ENCODE measurements at places on chromosomes 12 and 14.

- DNase-seq, result no peak
These were observed 216.3 kb downstream of the SLC6A15 start for GRCh38 chr12:84696281-84696680.

DNA sequence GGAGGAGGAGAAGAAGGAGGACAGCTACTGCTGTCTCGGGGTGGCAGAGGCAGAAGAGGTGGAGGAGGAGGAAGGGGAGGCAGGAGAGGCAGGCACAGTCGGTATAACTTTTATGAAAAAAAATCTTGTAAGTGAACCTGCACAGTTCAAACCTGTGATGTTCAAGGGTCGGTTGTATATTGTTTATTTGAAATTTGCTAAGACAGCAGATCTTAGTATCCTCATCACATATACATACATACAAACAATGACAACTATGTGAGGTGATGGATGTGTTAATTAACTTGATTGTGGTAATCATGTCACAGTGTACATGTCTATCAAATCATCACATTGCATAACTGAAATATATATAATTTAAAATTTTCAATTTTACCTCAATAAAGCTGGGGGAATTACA is 19.0 kb downstream of the ACTN1 start:
- no peak for DNase-seq

- DNase-seq, result no peak
These were observed 13.3 kb downstream of the TNS2 start for GRCh38 chr12:53062977-53063707.

DNA sequence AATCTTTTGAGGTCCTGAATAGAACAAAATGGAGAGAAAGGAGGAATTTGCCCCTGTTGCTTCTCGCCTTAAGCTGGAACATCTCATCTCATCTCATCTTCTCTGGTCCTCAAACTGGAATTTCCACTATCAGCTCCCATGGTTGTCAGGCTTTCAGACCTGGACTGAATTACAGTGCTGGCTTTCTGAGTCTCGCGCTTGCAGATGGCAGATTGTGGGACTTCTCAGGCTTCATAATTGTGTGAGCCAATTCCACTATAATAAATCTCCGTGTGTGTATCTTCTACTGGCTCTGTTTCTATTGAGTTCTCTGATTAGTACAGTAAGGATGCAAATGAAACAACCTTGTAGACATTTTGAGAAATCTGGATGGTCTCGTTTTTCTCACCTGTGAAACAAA is 199.0 kb downstream of the TMEM117 start:
- no peak for DNase-seq

- DNase-seq, result no peak
These were observed 530.1 kb downstream of the NRXN3 start for GRCh38 chr14:78700236-78700635.

DNA sequence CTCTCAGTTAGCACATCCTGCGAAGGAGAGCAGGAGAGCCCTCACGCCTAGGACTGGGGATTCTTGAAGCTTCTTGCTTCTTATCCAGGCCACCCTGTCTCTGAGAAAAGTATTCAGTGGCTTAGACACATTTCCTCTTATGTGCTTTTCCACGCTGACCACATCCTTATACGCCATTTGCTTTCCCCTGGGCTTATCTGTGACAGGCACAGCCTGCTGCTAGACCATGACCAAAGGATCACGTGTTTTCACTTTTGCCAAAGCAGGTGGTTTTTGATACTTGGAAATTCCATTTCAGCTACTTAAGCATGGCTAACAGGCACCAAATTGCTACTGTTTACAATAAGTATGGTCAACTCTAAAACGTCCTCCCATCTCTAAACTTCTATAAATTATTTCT is 587.4 kb downstream of the AACS start:
- DNase-seq, result no peak

GRCh38 chr12:11653215-11653753 is 3.8 kb downstream of the ETV6 start:
- DNase-seq, result no peak

DNA sequence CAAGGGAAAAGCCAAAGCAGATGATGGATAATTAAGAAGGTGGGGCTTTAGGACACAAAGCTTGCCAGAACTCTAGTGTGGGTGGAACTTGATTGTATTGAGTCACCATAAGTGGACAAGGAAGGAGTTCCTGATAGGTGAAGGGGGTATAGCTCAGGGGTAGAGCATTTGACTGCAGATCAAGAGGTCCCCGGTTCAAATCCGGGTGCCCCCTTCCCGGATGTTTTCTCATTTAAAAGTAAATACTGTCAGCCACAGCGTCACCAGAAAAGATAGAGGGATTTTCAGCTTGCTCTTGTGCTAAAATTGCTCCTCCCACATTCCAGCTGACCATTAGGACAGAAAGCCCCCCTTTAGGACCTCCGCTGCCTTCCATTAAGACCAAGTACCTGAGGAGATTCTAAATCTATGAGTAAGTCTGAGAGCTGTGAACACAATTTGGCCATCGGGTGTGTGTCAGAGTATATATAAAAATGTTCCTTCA is 36.6 kb downstream of the DCAF4 start:
- DNase-seq, result peak; percentile 30

DNA sequence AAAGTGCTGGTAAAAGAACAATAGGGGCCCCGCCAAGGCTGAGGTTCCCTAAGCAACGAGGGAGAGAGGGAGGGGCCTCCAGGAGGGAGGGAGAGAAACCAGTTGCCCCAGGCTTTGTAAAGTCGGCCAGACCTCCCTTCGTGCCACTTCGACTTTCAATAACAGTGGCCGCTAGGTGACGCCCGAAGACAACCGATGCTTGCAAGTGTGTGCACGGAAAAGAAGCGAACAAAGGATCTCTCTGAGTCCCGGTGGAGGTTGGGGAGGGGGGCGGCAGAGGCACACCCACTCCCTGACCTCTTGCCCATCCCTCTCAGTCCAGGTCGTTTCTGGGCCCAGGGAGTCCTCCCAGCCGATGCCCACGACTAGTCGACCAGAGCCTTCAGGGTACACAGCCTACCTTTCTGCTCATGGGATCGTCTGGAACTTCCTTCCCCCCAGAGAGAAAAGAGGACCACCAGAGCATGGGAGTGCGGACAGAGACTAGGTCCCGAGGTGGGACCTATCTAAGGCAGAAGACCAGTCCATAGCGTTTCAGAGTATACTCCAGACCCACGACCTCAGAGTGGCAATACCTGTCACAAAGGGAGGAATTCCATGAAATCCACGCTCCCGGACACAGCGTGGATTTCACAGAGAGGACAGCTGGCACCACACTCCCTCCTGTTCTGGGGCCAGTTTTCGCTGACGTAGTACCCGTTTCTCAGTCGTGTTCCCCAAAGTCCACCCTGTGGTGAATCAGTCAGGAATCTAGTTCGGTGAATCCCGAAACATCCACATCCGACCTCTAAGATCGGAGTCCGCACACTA is 262.7 kb upstream of the ALG10B start:
- DNase-seq, result peak; percentile 50

DNA sequence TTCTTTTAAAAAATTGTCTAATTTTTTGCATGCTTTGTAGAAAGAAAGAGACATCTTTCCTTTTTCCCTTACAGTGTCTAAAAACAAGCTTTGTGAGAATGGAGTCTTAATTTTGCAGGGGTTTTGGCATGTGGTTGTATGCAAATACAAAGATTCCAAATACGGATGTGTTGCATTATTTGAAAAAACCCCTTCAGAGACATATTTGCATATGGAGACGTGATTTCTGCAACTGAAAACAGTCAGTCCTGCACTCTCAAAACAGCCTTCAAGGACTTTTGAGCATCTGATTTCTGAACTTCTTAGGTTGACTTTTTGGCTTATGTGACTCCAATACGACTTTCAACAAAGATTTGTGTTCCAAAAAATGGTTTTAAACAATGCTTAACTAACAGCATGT is 7.8 kb downstream of the IRAK3 start:
- no peak for DNase-seq

DNA sequence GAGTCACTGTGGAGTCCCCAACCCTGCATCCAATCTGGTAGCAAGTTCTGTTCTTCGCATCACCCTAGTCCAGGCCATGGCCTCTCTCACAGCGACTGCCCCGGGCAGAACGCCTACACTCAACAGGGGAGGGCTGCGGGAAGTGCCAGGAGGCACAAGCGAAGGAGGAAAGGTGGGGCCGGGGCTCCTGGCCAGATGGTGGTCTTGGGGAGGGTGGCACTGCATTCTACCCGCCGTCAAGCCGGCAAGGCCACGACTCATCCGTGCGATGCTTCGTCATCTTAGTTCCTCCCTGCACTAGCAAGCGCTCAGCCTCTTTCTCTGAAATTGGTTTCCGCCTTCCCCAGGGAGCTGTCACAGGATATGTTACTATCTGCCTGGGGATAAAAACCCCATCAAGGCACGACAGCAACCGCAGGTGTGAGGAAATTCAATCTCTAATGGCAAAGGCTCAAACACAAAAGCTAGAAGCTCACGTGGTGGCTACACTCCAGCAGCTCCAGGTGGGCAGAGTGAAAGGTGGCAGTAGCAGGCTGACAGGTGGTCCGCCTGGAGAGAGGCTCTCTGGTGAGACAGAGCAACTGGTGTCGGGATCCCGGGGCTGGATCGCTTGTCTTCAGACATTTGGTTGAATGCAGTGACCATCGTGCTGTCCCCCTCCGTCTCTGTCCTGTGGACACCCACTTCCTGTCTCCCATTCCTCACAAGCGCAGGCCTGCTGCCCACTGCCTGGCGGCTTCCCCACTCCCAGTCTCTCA is 34.1 kb downstream of the ACADS start:
- no peak for DNase-seq

- DNase-seq, result peak; percentile 36
These were observed 764 bp downstream of the DYNLL1 start for GRCh38 chr12:120496413-120497340.

DNA sequence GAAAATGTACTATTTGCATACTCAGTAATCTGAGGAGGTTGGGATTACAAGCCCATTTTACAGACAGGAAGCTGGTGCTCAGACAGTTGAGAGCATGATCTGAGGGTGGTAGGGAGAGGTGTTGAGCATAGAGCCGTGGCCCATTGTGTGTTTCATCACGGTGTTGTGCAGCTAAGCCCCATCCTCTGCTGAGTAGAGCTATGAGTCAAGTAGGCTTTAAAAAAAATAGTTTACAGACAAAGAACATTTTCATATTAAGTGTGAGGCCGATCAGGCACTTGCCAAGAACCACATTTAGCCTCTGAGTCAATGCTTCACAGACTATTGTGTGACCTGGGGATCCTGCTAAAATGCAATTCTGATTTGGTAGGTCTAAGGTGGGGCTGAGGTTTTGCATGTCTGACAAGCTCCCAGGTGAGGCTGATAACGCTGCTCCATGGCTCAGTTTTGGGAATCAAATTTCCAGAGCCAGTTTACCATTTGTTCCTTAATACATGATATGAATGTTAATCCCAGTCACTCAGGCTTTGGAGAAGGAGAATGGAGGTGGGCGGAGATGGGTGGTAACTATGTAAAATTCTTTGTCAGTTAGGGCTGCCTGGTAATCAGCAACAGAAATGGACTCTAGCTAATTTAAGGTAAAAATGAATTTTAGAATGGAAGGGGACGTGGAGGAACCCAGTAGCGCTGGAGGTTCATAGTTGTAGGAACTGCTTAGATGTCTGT is 22.2 kb downstream of the ZNF664 start:
- no peak for DNase-seq

GRCh38 chr14:49769581-49770211 is 1.7 kb downstream of the KLHDC2 start:
- no peak for DNase-seq

DNA sequence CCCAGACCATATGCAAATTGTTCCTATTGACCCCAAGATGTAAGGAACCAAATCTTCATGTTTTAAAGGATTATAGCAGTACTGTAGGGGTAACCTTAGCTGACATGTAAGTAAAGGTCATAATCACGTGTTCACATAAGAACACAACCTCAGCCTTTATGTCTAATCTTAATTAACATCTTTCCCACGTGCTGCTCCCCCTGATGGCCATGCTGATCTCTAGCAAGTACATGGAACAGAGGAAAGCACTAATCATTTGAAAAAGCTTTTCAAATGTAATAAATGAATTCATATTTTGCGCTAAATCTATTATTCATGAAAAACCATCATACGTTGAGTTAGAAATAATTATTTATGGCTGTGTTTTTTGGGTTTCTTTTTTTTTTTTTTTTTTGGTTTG is 30.5 kb upstream of the ITPR2 start:
- DNase-seq, result no peak

- no peak for DNase-seq
These were observed 54.9 kb downstream of the PLEKHG7 start for GRCh38 chr12:92757597-92758121.

DNA sequence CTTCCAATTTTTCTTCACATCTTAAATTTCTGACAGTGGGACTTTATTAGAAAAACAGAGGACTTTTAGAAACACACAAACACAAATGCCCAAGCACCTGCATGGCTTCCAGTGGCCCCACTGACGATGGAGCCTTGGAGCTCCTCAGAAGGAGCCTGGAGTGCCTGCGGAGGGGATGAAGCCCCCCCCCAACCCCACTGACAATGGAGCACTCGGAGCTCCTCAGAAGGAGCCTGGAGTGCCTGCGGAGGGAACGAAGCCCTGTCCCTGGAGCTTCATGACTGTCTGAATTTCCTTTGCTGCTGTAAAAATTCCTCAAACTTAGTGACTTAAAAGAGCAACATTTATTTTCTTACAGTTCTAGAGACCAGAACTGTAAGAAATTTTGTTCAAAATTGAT is 80.1 kb upstream of the VRK1 start:
- DNase-seq, result no peak

DNA sequence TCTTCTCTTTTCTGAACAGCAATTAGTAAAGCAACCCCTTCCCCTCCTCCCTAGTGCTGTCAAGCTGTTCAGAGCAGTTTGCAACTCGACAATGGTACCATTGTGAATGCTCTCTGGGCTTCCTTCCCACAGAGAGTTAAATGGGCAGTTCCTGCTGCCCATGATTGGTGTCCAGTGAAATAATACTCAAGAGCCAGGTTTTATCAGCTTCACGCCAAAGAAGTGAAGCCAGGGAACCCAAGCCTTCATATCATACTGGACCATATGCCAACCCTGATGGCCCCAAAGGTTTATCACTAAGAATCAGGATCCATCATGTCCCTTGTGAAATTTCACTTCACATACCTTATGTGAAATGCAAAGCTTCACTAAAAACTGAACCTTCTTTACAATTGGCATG is 24.7 kb downstream of the INSM2 start:
- DNase-seq, result no peak

DNA sequence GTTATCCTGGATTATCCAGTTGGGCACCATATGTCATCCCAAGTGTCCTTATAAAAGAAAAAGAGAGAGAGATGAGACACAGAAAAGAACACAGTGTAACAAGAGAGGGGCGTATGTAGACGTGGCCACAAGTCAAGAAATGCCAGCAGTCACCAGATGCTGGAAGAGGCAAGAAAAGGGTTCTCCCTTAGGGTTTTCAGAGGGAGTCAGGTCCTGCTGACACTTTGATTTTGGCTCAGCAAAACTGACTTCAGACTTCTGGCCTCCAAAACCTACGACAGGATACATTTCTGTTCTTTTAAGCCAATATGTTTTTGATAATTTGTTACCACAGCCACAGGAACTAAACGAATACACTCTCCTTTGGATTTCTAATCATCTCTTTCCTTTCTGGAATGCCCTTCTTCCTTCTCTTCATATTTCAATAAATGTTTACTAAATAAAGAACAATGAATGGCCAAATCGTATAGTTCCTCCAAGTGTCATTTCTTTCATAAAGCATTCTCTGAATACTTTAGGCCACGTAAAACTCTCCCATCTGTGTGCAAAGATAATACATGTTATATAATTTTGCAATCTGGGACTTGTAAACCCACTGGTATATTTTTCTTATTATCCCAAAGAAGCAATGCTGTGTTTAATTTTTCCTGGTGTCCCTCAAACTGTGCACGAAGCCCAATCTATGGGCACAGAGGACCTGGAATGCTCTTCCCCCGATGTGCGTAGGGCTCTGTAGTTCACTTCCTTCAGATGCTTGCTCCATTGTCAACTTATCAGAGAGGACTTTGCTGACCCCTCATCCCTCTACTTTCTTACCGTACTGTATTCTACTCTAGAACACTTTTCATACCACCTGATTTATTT is 303.6 kb downstream of the CEP128 start:
- DNase-seq, result no peak
